Activated CD8-positive, alpha-beta T cell treated with anti-CD3 and anti-CD28 coated beads for 36 hours (primary cell): ENCODE measurements at places on chromosomes 1 and 21.
A peak's percentile ranks its signal among the peaks of the same experiment; 100 is the strongest.

DNA sequence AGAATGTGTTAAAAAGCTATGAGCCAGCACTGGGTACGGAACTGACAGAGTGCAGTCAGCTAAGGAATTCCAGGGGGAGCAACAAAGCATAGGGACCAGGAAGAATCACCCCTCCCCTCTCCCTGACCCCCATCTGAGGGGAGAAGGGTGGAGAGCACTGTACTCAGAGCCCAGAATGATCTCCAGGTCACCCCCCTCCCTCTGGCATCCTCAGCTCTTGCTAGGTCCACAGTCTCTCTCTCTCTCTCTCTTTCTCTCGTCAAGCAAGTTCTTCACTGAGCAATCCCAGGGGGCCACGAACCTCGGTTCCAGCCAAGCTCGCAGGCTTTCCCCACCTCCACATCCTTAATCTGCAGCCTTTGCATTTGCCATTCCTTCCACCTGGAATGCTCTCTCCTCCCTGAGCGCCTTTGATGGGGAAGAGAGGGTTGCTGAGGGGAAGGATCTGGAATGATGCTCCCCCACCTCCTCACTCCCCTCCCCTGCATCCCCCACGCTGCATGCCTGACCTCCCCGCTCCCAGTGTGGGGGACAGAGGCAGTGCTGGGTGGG lies 6.7 kb upstream of the WASF2 start:
- no peak for DNase-seq

- DNase-seq, result no peak
Observed at GRCh38 chr1:172917972-172918371, 132.8 kb downstream of the TNFSF18 start.

DNA sequence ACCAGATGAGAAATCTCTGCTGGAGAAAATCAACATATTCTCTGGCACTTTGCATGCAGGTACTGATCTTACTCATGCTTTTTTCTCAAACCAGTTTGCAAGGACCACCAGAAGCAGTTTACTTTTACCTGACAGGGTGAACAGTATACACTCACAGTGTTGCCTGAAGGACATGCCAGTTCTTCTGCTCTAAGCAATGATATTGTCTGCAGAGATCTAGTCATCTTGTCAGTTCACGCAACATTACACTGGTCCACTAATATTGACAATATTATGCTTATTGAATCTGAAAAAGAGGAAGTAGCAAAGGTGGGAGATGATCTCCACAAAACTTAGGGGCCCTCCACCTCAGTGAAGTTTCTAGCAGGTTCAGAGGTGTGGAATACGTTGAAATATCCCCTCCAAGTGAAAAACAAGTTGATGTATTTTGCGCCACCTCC lies 3.8 kb upstream of the S100B start:
- DNase-seq, result no peak

- DNase-seq, result no peak
Observed at GRCh38 chr1:11198257-11198656, 9.1 kb downstream of the ANGPTL7 start.

GRCh38 chr1:17648457-17649145 lies 106.5 kb upstream of the ACTL8 start:
- no peak for DNase-seq

GRCh38 chr1:56522680-56523079 lies 56.7 kb downstream of the PLPP3 start:
- no peak for DNase-seq

GRCh38 chr1:43435146-43436145 lies 18.3 kb downstream of the HYI start:
- no peak for DNase-seq

- no peak for DNase-seq
Observed at GRCh38 chr1:20891091-20891490, 104.0 kb upstream of the HP1BP3 start.

- DNase-seq, result no peak
Observed at GRCh38 chr21:45516671-45517151, 25.5 kb downstream of the SLC19A1 start.

DNA sequence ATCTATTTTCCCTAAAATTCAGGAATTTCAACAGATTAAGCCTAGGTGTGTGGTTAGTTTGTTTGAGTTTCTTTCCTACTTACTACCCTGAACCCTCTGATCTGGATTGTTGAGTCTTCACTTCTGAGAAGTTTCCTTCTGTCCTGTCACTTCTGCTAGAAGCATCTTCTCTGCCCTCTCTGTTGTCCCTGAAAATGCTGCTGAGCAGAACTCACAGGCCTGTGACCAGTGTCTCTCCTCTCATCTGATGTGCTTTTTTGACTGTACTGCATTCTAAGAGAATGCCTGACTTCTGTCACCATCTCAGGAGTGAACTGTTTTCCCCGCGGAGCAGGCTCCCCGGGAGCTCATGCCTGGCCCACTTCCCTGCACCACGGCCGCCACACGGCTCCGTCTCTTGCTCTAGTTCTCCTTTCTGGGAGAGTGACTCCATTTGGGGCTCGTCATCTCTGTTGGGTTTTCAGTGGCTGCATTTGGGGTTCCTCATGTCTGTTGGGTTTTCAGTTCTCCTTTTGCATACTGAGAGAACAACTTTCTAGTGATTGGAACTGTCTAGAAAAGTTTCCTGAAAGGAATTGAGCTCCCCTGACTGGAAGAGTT lies 77.9 kb downstream of the POFUT2 start:
- no peak for DNase-seq

GRCh38 chr1:229619002-229619401 lies 6.9 kb downstream of the TAF5L start:
- DNase-seq, result no peak

DNA sequence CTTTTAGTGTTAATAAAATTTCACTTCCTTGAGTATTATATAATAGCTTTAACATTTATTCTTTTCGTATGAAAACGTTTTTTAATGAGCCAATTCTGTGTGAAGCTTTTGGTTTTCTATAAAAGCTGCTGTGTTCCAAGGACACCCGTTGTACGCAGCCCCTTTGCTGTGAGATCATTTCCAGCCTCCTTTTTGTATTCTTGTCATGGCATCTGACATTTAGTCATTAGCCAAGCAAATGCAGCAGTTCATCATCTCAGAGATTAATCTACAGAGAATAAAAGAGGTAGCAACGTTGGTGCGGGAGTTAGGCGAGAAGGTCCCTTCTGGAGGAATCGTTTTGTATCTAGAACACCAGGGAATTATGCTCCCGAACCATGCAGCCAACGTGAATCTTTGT lies 1.3 kb upstream of the UMODL1 start:
- no peak for DNase-seq

GRCh38 chr1:230322421-230322756 lies 103.7 kb downstream of the PGBD5 start:
- no peak for DNase-seq

DNA sequence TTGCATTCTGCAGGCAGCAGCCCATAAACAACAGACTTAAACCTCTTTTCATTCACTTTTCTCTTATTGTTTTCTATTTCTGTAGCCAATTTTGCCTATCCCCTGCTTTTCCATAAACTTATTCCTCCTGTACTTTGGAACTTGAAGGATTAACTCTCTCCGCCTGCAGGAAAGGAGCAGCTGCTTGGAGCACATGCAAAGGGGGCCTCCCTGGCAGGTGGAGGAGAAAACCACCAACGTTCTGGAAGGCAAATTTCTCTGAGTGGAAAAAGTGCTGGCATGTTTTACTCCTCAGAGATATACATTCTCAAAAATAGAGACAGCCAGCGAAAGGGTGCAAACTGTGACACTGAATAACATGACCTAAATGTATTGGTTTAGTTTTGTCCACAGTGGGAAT lies 33.6 kb downstream of the RGS21 start:
- no peak for DNase-seq

DNA sequence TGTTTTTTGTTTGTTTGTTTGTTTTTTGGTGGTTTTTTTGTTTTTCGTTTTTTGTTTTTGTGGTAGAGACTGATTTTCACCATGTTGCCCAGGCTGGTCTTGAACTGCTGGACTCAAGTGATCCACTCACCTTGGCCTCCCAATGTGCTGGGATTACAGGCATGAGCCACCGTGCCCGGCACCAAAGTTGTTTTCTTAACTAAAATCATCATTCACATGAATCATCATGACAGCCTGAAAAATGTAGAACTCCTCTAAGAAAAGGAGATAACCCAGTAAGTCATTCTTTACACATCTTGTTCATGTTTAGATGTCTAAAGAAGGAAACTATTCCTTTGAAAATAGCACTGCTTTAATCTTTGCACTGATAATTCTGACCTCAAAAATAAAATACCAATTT lies 37.5 kb downstream of the DISP1 start:
- DNase-seq, result no peak

GRCh38 chr1:200973937-200974657 lies 49.4 kb downstream of the KIF21B start:
- no peak for DNase-seq

- peak; percentile 42 for DNase-seq
Observed at GRCh38 chr1:161905269-161905884, 118.3 kb downstream of the OLFML2B start.

GRCh38 chr1:9069326-9070100 lies at the start of gene SLC2A5:
Gene SLC2A5, minus strand, starts transcription at chr1:9069635. Its CDS starts 99 bp downstream, at chr1:9069536.
- no peak for DNase-seq

GRCh38 chr1:6348511-6349191 lies 44.9 kb downstream of the ACOT7 start:
- DNase-seq, result peak; percentile 70

DNA sequence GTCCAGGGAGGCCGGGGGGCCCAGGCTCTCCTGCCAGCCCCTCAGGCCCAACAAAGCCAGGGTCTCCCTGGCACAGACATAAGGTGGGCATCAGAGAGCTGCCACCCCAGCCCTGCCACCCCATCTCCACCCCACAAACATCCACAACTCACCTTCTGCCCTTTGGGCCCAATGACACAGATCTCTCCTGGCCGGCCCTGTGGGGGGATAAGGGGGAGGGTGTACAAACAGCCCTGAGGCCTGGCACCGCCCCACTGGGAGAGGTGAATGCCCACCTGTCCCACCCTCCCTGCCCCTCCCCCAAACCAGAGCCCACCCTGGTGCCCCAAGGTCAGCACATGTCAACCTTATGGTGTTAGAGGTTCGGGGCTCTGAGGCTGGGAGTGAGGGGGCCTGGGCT lies 12.4 kb downstream of the COL16A1 start:
- no peak for DNase-seq

GRCh38 chr1:7460807-7461206 lies 310.3 kb upstream of the VAMP3 start:
- no peak for DNase-seq

- DNase-seq, result peak; percentile 32
Observed at GRCh38 chr1:85091671-85092280, 43.5 kb upstream of the MCOLN3 start.

DNA sequence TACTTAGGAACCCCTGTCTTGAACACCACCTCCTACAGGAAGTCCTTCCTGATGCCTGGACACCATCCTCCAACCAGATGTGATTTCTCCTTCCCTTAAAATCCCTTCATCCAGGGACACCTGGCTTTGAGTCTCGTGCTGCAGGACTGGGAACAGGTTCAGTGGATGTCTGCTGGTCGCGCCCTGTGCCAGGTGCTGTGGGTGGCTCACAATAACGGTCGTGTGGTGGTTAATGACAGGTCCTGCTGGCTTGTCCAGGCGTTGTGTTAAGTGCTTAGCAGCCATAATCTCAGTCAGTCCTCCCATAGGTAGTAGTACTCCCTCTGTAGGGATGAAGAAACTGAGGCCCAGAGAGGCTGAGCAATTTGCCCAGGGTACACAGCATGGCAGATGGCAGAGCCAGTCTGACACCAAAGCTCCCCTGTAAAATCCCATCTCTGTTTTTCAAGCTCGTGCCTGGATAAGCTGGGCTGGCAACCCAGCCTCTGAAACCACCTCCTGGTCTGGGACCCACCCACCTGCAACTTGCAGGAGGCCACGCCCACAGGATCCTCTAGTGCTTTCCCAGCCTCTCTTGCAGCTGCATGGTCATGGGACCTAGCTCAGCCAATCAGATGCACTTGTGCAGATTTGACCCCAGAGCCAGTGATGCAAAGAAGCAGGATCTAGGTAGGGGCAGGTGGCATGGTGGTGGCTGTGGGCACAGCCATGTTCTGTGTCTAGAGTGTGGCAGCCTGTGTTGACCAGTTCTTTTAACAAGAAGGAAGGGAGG lies 106.0 kb upstream of the IFFO2 start:
- peak; percentile 44 for DNase-seq

- no peak for DNase-seq
Observed at GRCh38 chr1:1286313-1287261, 6.4 kb downstream of the SCNN1D start.

- no peak for DNase-seq
Observed at GRCh38 chr1:234609691-234610042, 311 bp downstream of the IRF2BP2 start.

- DNase-seq, result no peak
Observed at GRCh38 chr1:10935724-10936123, 76.7 kb upstream of the TARDBP start.

GRCh38 chr1:27360159-27361043 lies 6.4 kb downstream of the MAP3K6 start:
- DNase-seq, result peak; percentile 57
